ENCODE measurements at places on chromosomes 1 and 21.
A peak's percentile ranks its signal among the peaks of the same experiment; 100 is the strongest.

DNA sequence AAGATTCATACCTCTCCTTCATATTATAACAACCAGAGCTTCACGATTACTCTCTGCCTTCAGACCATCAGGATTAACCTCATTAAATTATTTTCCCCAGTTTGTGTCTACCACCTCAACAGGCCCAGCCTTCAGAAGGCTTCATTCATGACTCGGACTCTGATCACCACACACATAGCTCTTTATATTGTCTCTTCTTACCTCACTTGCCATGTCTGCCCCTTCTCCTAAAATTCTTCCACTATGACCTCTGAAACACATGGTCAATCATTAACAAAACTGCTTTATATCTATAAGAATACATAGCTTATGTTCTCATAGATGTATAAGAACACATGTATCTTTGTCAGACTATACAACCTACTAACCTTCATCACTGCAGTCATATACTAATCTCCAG is 79.8 kb downstream of the USP1 start:
- DNase-seq = no peak

DNA sequence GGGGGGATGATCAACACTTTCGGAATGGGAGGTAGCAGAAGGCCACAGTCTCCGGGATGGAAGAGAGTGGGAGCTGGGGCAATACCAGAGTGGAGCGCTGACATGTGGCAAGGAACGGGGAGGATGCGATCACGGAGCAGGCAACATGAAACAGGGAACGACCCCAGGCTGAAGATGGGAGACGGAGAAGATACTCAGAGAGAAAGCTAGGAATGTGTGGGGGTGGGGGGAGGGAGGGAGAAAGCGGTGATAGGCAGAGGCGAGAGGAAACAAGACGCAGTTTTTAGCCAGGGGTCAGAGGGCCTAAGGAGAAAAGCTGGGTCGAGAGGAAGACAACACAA is 577 bp downstream of the RAB3GAP2 start:
- DNase-seq = peak; percentile 30

DNA sequence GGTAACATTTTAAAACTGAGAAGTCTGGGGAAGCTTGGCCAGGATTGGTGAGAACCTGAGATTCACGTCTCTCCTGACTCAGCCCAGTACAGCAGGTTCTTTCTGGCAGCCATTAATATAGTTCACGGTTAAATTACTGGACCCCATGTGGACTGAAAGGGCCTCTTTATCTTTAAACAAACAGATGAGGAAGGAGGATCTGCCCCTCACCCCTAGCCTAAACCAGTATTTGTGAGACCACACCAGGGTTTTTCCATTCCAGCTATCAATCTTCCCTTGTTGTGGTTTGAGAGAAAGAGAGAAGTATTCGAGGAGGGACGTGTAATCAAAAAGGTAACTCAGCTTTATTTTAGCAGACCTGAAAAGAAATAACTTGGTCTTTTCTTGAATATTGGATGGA is 137.1 kb downstream of the PROX1 start:
- no peak for DNase-seq

- DNase-seq = no peak
Observed at GRCh38 chr1:214331180-214331579, 50.2 kb downstream of the SMYD2 start.

DNA sequence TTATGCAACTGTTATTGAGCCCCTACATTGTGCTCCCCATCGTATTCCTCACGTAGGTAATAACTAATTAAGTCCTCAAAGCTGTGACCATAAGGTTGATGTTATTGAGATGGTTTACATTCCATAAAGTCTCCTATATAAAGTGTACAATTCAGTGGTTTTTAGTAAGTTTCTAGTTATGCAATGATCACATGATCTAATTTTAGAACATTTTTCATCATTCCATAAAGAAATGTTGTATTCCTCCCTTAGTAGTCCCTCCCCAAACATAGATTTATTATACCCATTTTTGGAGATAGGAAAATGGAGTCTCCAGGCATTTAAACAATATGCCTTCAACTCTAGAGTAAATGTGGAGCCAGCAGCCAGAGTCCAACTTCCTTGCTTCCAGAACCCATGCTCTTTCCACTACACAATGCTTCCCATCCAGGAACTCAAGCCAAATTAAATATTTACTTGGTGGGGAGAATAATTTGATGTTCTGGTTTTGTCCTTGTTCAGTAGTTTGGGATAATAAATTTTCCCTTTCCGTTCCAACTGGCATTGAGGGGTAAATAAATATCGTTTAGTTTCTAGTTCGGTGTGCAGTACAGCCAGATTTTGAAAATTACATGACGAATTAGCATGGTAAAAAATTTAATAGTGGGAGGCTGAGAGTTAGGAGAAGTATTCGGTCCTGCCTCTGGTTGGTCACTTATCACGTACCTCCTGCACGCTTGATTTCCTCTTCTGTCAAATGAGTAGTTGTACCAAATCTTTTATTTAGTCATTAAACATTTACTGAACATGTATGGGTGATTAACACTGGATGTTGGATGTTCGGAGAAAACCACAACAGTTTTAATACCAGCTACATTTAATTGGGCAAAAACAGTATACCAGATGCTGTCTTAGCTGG is 66.3 kb downstream of the CACHD1 start:
- no peak for DNase-seq
